Mesothelial cell of epicardium (in vitro differentiated cells): ENCODE measurements at places on chromosomes 12 and 14. TPM values are rescaled to one million over a fixed set of nuclear protein-coding genes. Genes with fewer than 3 reads are reported as not detected.

- no peak for DNase-seq
Observed at GRCh38 chr12:114679452-114679875, 4.5 kb downstream of the TBX3 start.

DNA sequence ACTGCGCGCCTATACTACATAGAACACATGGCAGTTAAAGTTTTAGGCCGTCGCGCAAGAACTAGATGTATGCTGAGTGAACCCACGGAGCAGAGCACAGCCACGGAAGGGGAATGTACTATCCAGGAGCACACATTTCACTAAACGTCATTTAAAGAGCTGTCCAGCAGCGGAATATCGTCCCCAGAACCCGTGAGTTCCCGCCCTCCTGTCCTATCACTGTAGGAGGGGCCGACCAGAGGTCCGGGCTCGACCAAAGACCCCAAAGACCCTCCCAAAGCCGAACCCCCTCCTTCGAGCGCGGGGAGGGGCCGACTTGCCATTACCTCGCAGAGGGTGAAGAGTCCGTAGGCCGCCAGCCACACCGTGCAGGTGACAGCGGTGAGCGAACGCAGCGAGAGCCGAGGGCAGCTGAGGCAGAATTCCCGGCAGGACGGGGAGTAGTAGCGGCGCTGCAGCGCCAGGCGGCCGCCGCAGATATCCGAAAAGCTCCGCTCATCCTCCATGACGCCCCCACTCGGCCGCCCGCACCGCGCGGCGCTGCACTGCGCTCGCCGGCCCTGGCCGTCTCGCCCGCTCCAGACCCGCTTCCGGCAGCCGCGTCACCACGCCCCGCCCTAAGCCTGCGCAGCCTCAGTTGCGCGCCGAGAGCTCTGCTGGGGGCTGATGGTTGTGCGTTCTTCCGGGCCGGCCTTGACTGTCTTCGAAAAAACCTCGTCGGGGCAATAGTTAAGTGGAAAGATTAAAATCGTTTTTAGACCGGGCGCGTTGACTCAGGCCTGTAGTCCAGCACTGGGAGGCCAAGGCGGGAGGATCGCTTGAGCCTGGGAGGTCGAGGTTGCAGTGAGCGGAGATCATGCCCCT lies at the start of gene PIGH:
TSS of gene PIGH (minus strand) at position 571 of the 864 bp plus-strand sequence. CDS start at position 506, 65 bp downstream.
- DNase-seq: peak; percentile 81

DNA sequence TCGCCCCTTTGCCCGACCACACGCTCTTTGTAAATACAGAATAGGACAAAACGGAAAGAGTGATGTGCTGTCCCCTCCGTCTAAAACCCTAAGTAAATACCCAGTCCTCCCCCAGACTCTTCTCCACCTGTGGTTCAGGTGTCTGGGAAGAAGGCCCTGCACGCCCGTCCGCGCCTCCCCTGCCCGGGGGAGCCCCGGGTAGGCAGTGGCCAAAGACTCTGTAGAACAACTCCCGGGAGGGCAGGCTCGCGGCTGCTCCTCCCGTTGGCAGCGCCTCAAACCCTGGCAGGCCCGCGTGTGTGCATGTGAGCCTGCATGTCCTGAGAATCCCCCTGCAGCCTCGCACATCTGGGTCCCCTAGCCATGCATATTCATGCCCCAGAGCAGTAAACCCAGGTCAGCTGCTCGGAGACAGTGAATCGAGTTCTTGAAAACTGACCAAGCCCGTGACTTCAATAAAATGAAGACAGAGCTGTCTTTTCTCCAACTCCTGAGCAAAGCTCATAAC lies 165.8 kb downstream of the MON2 start:
- no peak for DNase-seq

GRCh38 chr12:132424811-132425210 lies 65.1 kb upstream of the FBRSL1 start:
- no peak for DNase-seq

DNA sequence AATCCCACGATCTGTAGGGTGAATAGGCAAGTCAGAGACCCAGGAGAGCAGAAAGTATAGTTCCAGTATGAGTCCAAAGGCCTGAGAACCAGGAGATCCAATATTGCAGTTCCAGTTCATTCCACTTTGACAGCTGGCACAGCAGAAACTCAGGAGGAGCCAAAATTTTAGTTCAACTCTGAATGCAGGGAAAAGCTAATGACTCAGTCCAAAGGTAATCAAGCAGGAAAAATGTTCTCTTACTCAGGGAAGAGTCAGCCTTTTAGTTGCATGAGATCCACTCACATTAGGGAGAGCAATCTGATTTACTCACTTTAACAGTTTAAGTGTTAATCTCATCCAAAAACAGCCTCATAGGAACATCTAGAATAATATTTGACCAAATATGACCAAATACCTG lies 130.2 kb upstream of the LRFN5 start:
- no peak for DNase-seq

DNA sequence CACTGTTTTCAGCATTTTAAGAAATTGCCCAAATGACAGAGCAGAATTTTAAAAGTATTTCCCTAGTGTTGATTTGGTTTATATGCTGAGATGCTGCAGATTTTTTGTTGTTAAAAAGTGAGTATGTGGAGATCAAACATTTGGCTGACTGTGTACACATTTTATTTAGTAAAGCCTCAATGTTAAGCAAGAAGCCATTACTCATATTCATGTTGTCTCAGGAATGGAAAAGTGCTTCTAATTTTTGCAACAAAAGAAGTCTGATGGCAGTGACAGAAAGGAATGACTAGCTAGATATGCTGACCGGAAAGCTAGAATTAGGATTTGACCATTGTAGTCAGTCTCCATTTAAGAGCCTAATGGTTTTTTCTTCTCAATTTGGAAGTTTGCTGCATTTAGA lies 22.5 kb downstream of the SLC38A6 start:
- DNase-seq: no peak

DNA sequence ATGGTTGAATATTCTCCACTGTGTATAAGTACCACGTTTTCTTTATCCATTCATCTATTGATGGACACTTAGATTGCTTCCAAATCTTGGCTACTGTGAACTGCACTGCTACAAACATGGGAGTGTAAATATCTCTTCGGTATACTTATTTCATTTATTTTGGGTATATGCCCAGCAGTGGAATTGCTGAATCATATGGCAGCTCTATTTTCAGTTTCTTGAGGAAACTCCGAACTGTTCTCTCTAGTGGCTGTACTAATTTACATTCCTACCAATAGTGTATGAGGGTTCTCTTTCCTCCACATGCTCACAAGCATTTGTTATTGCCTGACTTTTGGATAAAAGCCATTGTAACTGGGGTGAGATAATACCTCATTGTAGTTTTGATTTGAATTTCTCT lies 623.1 kb upstream of the LRFN5 start:
- no peak for DNase-seq

- no peak for DNase-seq
Observed at GRCh38 chr12:3469711-3470110, 21.3 kb upstream of the PRMT8 start.

DNA sequence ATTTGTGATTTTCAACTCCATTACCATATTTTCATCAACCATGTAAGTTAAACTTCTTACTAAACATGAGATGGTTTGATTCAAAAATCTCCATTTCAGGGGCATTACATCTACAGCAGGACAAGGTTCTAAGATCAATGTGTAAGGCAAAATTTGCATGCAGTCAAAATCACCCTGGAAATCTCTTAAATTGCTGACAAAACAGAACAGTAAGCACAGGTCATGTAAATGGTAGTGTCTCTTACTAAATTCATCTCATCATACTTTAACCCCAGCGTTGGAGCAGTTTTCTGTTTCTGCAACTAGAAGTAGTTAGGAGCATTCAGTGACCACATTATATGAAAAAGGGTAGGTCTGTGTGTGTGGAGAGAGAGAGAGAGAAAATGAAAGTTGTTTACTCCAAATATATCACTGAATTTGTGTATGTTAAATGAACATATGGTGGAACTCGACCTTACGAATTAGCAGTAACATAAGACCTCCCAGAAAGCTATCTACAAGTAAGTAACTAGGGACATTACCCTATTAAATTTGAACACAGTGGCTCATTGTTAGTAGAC lies 227.5 kb downstream of the SSPN start:
- DNase-seq: no peak

DNA sequence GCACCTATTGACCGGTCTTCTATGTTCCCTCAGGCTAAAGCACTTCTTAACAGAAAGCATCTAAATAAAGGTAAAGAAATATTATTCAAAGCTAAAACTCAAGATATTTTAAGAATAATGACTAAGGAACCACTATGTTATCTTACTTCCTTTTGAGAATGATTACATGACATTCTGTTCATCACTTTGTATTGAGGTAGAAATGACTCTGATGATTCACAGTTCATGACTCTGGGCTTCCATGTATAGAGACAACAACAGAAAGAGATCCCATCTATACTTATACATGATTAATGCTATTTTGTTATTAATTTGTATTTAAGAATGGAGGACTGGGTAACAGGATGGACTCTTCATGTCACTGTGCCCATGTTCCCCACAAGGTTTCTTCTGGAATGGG lies 218.3 kb upstream of the OR4E1 start:
- DNase-seq: no peak

DNA sequence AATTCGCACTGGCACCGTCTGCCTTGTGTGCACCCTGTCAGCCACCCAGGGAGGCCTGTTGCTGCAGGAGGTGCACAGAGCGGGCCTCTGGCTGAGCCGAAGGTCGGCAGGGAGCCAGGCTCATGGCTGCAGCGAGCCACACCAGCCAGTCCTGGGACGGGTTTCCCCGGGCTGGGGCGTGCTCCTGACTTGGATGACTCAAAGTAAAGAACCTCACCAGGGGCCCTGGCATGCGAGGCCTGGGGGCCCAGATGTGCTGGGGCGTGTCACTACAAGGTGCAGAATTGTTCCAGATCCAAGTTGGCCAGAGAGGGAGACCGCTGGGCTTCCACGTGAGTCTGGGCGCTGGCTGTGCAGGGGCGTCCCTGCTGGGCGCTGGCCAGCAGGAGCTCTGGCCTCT lies 34.5 kb downstream of the FBRSL1 start:
- no peak for DNase-seq

GRCh38 chr12:47843226-47843980 lies 23.7 kb upstream of the HDAC7 start:
- DNase-seq: no peak

DNA sequence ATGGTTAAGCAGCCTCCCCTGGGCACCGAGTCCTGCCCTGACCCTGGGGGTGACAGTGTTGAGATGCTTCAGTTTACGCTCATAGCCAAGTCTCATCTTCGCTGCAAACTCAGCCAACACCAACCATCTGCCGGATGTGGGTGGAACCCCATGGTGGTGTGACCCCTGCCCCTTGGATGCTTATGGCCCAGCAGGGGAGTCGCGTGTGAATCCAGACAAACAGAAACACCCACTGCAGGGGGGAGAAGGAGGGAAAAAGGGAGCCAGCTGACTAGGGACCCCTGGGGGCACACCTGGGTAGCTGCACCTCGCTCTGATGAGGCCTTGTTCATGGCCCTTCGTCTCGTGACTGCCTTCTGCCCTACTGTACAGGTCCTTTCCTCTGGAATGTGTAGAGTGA lies 23.8 kb downstream of the AACS start:
- DNase-seq: no peak

DNA sequence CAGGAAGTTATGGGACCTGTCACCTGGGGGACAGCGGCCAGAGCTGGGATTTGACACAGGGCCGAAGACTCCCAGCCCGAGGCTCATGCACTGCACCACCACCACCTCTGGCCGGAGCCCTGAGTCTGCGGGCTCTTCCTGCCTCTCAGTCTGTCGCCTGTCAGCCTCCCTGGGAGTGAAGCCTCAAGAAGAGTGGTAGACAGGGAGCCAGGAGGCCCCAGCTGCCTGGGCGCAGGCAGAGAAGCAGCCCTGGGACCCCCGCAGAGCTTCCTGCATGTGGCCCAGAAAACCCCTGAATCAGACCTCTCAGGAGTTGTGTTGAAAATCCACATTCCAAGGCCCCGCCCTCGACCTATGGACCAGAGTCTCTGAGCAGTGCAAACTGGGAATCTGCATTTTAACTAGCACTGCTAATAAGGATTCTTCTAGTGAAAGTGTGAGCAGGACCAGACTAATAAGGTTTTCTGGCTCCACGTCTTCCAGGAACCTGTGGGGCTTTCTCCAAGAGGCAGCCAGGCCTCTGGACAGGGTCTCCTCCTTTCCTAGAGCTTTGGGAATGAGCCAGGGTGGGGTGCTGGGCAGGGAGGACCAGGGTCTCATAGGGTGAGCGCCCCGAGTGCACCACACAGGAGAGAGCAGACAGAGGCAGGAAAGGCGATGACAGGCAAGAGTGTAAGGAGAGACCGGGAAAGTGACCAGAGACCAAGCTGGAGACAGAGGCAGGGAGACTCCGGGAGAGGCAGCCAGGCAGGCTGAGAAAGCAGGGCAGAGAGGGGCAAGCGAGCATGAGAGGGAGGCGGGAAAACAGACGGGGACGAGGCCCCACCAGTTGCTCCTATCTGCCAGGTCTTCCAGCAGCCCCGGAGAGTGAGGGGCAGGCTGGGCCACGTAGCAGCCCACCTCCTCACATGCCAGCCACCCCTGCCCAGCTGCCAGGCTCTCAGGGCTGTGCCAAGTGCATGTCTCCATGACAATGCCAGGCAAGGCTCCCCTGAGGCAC lies 112.4 kb downstream of the BCL11B start:
- DNase-seq: no peak

DNA sequence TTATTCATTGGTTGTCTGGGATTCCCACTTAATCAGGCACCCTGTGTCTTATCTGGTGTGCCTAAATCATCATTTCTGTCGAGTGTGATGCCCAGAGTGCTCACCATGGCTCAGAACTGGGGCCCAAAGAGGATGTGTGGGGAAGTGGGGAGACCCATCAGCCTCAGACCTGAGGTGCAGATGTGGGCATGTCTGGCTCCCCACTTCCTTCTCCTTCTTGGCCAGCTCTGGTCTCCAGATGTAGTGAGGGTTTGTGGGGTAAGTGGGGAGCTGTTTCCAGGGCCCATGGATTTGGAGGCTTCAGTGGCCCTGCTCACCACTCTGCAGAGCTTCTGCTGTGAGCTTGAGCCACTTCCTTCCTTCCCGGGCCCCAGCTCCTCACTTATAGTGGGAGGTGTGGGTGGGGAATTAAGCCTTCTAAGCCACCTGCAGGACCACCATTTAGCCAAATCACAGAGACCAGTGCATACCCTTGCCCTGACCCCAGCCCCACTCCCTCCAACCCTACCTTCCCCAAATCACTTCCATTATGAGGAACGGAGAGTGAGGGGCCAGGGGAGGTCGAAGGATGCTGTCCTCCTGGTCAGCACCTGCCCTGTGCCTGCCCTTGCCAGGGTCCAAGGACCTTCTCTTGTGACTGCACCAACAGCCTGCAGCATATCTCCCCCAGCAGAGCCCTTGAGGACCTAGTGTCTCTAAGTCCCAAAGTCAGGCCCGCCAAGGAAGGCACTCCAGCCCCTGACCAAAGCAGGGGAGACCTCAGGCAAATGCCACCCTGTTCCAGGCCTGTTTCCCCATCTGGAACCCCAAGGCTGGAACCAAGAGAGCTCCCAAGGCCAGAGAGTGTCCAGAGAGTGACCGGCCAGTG lies 278.2 kb upstream of the RTL1 start:
- DNase-seq: no peak

Gene NEDD8
- total RNA-seq: 148 to 156 TPM (median 155 TPM) in 3 replicates

Gene CCDC175
- 0.16 TPM in 1 of 3 replicates, not detected in the others for total RNA-seq

Gene ADAM21
- total RNA-seq: 0.11 to 0.16 TPM in 2 of 3 replicates, not detected in the other

Gene TEP1
- 12.8 to 18.3 TPM (median 16.8 TPM) in 3 replicates for total RNA-seq

Gene HSPB8
- total RNA-seq: 13.5 to 16.8 TPM (median 15.7 TPM) in 3 replicates

Gene KRT74
- not detected in 3 replicates for total RNA-seq
